NCI-H69 (cell line): ENCODE measurements at places on chromosomes 1 and 21.
A peak's percentile ranks its signal among the peaks of the same experiment; 100 is the strongest.

- DNase-seq, result peak; percentile 42
Observed at GRCh38 chr1:26696654-26697430, 1.0 kb downstream of the ARID1A start.

DNA sequence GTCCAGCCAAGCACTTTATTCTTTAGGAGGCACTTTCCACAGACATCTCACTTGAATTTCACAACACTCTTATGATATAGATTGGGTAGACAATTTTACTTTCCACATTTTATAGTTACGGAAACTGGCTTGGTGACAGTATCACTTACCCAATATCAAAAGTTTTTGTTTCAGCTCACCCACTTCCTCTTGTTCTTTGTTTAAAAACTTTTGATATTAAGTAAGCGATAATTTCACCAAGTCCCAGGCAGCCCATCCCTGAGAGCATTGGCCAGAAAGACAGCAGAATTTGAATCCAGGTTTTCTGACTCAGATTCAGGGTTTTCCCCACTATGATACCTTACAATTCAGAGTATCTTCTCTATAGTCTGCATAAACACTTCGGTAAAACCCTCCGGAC, 60.0 kb downstream of the LRIG2 start:
- no peak for DNase-seq

DNA sequence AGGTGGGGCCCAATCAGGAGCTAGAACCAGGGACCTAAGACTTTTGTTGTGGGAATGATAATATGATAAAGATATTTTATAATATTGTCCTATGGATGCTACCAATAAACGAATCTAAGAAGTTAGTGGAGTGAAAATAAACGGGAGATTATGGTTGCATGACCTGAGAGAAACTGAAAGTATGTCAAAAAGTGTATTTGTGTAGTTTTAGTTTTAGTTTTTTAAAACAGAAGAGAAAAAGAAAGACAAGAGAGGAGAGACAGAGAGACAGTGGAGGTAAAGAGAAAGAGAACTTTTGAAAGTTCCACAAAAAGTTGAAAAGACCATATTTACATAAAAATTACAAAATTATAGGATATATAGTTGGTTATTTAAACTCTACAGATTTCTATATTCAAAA, 64.1 kb upstream of the TMPRSS15 start:
- DNase-seq, result no peak

DNA sequence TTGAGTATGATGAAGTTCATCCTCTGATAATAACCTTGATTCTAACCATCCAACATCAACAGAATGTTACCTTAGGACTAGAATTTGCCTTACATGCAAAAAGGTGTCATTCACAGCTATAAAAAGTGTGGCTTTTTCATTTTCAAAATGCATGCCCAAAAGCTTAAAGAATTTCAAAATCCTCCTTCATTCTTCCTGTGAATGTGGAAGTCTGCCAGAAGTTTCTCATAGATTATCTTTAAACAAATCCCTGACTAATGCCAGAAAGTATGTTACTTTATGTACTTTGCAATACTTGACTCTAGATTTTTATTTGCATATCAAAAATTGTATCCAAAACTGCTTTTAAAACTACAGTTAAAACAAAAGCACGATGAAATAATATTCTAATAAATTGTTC, 270.6 kb upstream of the ZRANB2 start:
- no peak for DNase-seq

DNA sequence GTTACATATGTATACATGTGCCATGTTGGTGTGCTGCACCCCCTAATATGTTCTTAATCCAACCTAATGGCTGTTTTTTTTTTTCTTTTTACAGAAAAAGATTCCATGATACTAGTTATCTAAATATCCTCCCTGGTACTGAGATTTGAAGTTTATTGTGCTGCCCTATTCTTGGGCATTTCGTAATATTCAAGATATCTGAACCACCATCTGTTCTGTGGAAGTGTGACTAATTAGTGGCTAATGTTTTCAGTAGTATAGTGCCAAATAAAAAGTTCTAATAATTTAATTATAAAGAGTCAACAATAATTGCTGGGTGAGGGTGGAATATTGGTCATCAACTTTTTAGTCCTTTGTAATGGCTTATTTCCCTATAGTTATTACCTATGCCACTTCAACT, 217.5 kb downstream of the GABPA start:
- no peak for DNase-seq

DNA sequence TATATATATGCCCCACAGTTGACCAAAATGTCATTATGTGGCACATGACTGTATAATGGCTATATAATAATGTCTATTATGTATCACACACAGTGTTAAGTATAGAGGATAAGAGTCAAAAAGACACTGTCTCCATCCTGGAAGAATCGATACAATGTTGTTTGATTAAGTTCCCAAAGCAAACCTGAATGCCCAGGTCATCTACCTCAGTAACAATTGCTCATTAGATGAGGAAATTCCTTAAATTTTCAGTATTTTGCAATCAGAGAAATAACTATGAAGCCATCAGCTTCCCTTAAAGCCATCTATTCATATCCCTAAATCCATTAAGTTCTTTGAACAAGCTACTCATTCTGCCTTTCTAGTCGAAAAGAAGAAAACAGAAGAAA, 10.0 kb downstream of the FOXJ3 start:
- no peak for DNase-seq

GRCh38 chr1:58430421-58431275, 115.9 kb downstream of the OMA1 start:
- DNase-seq, result peak; percentile 58

GRCh38 chr1:59506952-59507351, 210.1 kb downstream of the FGGY start:
- DNase-seq, result peak; percentile 34

DNA sequence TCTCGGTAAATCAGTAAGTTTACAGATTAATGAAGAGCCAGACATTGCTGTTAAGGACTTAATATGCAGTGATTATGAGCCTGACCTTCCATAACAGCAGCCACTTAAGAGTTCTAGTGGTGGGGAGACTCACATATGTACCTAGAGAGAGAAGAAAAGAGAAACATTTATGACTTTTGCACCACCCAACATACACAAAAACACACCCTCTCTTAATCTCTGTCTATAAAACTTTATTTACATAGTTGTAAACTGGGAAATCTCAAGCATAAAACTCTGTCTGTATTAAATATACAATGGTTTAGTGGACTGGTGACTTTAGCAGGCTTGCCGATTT, 347.4 kb upstream of the ADGRL2 start:
- no peak for DNase-seq

- DNase-seq, result no peak
Observed at GRCh38 chr1:97332716-97333115, 588.1 kb downstream of the DPYD start.

- DNase-seq, result peak; percentile 18
Observed at GRCh38 chr1:83671586-83671985, 327.3 kb downstream of the TTLL7 start.

- no peak for DNase-seq
Observed at GRCh38 chr1:101250222-101250621, 13.4 kb downstream of the S1PR1 start.

- DNase-seq, result no peak
Observed at GRCh38 chr1:167190747-167191237, 29.9 kb upstream of the POU2F1 start.

GRCh38 chr1:102110586-102110985, 113.9 kb upstream of the OLFM3 start:
- no peak for DNase-seq

GRCh38 chr1:243477731-243478290, 222.0 kb downstream of the SDCCAG8 start:
- no peak for DNase-seq

DNA sequence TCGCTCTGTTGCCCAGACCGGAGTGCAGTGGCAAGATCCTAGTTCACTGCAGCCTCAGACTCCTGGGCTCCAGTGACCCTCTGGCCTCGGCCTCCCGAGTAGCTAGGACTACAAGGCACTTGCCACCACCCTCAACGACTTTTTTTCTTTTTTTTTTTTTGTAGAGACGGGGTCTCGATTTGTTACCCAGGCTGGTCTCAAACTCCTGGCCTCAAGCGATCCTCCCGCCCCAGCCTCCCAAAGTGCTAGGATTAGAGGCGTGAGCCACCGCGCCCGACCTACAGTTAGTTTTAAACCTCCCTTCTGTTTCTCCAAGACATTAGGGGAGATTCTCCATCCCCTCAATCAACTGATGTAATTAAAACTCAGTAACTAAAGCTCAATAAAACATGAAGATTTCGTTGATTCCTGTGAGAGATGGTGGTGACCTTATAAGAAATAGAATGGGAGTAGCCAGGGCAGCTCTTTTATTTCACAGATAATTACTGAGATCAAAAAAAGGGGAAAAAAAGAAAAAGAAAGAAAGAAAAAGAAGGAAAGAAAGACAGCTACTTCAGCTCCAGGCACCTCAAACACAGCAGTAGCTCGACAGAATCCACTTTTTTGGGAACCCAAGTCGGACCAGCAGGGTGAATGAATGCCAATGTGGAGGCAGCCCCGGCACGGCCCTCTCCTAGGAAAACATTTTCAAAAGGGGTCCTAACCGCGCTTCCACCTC, 598 bp downstream of the GON4L start:
- no peak for DNase-seq

- no peak for DNase-seq
Observed at GRCh38 chr1:172456344-172456769, 12.5 kb upstream of the PIGC start.

- DNase-seq, result no peak
Observed at GRCh38 chr1:248804771-248805681, 20.7 kb downstream of the SH3BP5L start.

GRCh38 chr1:154463512-154463990, 38.5 kb upstream of the TDRD10 start:
- no peak for DNase-seq

GRCh38 chr1:157307491-157307890, 169.3 kb upstream of the ETV3 start:
- DNase-seq, result no peak

DNA sequence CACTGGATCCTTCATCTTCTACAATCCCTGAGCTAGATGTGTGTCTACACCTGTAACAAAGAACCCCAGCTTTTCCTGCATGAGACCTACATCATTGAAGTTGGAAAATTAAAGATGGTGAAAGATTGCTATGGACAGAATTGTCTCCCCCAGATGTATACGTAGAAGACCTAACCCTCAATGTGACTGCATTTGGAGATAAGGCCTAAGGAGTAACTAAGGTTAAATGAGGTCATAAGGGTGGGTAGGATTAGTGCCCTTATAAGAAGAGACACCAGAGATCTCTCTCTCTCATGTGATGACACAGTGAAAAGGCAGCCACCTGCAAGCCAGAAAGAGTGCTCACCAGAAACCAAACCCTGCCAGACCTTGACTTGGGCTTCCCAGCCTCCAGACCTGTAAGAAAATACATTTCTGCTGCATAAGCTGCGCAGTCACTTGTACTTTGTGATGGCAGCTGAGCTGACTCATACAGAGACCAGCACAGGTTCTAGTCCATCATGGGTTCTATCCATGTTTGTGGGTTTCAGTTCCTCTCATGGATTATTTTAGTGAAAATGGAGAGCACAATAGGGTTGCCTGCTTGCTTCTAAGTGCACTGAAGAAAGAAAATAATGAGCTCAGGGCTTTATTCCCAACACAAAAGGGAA, 180.8 kb downstream of the TPR start:
- no peak for DNase-seq

DNA sequence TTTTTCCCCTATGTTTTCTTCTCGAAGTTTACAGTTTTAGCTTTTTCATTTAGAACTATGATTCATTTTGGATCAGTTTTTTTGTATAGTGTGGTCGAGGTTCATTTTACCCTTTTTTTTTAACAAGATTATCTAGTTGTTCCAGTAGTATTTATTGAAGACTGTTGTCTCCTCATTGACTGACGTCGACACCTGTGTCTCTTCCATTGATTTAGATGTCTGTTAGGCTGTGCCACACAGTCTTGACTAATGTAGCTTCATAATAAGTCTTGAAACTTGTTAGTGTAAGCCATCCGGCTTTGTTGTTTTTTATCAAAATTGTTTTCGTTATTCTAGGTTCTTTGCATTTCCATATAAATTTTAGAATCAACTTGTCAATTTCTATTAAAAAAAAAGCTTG, 45.2 kb downstream of the CAMSAP2 start:
- no peak for DNase-seq

DNA sequence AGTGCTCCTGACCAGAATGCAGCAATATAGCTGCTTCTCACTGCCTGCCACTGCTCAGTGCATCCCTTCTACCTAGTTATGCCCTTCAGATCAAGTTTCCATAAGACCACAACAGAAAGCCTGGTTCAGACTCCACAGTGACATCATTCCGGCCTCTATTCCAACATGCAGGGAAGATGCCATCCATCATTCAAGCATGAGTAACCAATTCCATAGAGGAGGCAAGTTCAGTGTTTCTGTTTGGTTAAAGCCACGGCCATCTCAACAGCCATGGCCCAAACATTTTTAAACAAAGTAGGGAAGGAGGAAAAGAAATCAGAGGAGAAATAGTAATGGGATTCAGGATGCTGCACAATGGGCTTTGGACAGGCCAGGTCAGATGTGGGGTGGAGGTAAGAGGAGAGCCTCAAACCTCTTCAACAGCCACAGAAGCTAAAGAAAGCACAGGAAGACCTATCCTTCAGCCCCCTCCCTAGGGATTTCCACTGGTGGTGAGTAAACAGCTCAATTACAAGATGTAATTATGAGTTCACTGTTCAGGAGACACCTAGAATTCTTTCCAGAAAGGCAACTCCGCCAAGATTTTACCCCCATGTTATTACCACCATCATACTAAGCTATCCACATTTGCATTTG, 484.9 kb downstream of the SETD4 start:
- DNase-seq, result peak; percentile 22
